Tongue (tissue), 3 donors: ENCODE measurements at places on chromosomes 16 and 17. TPM values are rescaled to one million over a fixed set of nuclear protein-coding genes. Genes with fewer than 3 reads are reported as not detected.

- no peak for DNase-seq
These were observed 6.4 kb upstream of the RAB40C start for GRCh38 chr16:583470-583814.

The NDUFB10 gene
- 155 TPM for total RNA-seq

The SNTB2 gene
- 63.9 TPM for total RNA-seq

The SETD1A gene
- total RNA-seq = 4.6 TPM

The C16orf86 gene
- 3.4 TPM for total RNA-seq

DNA sequence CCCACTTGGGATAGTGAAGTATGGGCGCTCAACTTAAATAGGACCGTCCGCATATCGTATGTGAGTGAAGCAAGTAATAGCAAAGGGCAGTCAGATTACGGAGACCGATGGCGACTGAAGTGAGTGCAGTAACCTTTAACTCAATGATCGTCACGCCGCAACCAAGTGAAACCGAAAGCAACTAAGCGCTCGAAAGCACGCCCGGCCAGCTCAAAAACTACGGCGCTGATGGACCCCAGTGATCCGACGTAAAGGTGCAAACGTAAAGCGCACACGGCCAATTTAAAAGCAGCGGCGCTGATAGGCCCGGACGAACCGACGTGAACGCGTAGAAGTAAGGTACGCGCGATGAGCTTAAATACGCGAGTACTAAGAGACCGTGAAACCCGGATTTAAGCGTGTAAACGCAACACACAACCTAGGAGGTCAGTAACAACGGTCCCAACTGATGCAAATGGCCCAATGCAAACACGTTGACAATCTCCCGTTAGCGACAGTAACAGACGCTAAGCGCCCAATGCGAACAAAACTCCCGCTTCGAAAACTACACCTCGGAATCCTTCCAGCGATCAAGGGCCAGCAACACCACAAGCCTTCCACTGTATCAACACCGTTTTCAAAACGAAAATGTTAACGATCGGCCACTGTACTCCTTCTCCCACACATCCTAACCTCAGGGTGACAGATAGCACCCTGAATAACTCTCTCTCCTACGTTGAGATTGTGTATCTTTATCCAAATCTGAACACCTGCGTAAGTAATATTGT lies 37.9 kb upstream of the ARL4D start:
- peak; percentile 98 for DNase-seq

DNA sequence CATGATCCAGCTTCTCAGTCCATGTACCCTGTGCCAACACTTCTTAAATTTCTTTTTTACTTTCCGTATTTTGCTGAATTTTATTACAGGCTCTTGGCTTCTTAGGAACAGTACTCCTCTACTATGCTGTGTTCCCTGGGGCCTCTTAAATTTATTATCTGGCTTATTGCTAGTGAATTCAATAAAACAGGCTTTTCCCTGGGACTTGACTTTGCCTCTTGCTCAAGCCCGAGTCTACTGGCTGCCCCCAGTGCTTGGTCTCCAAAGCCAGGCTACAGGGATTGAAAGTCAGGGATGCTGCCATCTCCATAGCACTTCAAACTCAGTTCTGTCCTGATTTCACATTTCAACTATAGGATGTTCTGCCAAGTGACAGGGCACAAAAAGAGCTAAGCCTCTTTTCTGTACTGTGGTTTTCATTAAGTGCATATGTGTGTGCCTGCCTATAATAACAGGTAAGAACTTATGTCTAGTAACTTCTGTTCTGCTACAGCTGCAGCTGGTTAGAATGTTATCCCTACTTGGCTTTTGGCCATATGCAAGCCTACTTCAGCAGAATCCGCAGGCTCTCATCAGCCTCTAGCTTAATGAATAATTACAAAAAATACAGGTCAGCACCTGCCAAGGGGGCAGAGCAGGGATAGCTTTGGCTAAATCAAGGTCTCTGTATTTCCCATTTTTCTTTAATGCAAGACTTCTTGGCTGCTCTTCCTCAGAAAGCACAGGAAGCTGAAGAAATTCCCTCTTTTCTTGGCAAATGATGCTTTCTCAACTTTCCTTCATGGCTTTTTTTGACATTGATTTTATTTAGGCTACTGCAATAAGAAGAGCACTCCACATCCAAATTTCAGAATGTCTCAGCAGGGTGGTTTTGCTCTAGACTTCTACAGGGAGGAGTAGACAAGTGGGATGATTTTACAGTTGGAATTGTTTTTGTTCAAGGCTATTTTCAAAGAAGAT lies 8.2 kb downstream of the FAM20A start:
- DNase-seq = peak; percentile 83

- peak; percentile 96 for DNase-seq
These were observed at the start of gene BBS2 for GRCh38 chr16:56519459-56520250. Gene BBS2 (minus strand): TSS chr16:56520024. CDS start chr16:56519862, 162 bp downstream.

The CDH13 gene
- total RNA-seq = 106 TPM

The TBC1D3H gene
- 2.8 TPM for total RNA-seq

DNA sequence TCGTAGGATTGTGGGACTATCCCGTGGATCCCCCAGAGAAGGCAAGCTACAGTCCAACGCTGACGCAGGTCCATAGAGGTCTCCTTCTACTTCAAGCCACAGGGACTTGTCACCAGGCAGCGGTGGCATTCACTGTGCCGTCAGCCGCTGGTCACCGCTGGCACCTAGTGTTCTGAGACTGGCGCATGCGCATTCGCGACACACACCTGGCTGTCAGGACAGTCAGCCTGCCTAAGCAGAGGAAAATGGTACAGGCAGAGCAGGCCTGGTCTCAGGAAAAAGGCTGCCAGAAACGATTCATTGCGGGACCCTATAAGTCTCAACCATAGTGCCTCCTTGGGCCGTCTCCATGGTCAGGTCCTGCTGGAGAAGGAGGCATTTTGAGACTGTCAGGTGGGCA lies 138.0 kb upstream of the WSB1 start:
- no peak for DNase-seq

The UTS2R gene
- total RNA-seq = 5.8 TPM

GRCh38 chr16:4814542-4815173 lies 12.2 kb upstream of the ROGDI start:
- DNase-seq = no peak

The GDPD3 gene
- total RNA-seq = 3.3 TPM

The KIF18B gene
- total RNA-seq = 3.6 TPM

DNA sequence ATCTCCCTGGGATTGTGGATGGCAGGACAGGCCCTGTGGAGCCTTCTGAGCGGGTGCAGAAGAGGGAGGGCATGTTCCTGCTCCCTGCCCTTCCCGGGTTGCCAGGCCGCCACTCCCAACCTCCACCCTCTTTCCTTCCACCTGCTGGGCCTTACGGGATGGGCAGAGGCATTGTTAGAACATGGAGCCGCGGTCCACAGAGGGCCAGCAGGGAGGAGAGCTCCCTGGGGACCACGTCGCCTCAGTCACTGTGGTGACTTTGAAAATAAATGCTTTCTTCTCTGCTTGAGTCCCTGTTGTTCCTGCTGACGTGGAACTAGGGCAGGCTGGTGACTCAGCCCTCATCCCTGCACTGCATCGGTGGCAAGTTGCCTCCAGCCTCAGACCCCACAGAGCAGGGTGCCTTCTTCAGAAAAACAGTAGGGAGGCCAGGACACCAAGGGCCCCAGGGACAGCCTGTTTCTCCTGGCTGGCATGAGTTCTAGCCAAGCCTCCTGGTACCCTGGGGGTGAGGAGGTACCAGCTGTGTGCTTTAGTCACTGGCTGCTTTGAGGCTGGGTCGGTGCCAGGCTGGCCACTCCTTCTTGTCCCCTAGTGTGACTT lies 224.9 kb downstream of the SEC14L1 start:
- DNase-seq = no peak

- no peak for DNase-seq
These were observed 608 bp upstream of the COX10 start for GRCh38 chr17:14068542-14069250.

The TNFRSF13B gene
- not detected for total RNA-seq

The PER1 gene
- 83.3 TPM for total RNA-seq

- DNase-seq = no peak
These were observed 1.5 kb downstream of the ZNF768 start for GRCh38 chr16:30524575-30525568.

DNA sequence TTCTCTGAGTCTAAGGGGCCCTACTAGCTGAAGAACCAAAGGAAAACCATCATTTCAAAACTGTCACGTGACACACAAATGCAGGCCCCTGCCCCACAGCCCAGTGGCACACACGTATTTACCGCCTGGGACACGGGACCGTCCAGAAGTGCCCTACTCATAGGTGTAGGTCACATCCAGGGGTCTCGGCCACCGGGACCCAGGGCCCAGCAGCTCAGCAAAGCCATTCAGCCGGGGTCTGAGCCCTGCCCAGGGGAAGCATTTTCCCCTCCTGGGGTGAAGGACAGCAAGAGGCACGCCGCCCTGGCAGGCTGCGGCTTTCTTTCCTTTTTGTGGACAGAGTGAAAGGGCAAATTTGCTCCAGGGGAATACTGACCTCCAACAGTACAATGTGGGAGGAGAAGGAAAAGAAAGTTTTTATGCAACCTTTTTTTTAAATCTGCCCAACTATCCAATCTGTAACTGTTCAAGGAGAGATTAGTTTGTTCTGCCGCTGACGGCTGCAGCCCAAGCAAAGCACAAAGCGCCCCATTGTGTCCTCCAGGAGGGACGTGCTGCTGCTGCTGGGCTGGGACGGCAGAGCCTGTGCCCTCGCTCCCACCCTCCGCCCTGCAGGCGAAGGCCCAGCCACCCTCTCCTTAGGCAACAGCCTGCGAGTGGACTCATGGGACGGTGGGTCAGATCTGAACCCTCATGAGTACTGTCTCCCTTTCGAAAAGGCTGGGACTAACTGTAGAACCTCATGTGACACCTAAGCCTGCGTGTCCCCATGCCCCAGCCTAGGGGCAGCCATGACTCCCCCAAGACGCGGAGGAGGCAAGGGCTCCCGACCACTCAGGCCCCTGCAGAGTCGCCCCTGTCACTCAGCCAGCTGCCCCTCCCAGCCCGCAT lies 21.3 kb downstream of the SLC7A5 start:
- DNase-seq = peak; percentile 84

DNA sequence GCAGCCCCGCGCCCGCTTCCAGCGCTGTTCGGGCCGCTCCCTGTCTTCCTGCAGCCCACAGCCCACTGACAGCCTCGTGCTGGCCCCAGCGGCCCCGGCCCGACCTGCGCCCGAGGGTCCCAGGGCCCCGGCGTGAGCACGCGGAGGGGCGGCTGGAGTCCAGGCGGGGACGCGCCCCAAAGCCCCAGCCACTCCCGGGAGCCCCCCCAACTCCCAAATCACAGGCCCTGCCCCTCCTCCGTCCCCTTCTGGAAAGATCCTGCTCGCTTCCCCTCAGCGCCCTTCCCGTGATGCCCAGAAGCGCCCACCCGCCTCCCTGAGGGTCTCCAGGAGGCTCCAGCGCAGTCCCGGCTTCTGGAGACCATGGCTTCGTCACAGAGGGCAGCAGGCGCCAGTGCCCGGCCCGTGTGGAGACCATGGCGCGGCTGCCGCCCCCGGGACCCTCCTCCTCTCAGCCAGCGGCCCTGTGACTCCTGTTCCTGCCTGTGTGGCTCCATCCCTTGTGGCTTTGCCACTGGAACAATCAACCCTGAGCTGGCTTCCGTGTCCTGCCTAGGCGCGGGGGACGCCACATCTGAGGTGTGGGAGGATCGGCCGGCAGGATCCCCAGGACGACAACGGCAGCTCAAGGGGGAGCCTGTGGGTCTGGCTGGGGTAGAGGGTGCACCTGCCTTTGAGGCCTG lies 3.9 kb downstream of the UTS2R start:
- no peak for DNase-seq

The CACNG1 gene
- total RNA-seq = 44.4 TPM

DNA sequence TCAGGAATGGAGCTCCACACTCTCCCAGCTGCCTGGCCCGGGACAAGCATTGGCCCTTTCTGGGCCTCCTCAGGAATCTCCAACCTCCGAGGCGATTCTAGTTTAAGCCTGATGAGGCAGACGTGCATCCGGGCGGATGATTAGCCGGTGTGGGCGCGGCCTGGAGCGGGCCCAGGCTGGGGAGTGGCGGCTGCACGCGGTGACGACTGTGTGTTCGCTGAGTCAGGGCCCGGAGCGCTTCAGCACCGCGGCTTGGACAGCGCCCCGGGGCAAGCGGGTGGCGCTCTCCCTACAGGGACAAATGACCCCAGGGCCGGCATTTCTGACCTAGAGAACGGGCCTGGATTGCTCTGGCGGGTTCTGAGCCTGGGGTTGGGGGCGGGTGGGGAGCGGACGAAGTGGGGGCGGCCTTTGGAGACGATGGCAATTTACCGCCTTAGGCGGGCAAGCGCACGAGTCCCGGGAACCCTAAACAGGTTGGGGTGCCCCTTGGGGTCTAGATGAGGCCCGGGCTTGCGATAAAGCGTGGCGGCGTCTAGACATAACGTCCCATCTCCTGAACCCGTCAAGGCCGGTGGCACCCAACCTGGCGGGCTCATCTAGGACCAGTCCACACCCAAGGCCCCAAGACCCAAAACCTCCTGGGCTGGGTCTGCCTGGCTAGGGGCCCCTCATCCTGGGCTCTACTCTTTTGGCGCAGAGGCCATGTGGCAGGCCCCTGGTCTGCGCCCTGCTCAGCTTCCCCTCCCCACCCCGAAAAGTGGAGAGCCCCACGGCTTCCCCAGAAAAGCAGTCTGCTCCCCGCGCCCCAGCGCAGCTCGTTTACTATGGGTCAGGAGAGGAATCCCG lies 22.3 kb upstream of the ZNHIT3 start:
- peak; percentile 79 for DNase-seq

DNA sequence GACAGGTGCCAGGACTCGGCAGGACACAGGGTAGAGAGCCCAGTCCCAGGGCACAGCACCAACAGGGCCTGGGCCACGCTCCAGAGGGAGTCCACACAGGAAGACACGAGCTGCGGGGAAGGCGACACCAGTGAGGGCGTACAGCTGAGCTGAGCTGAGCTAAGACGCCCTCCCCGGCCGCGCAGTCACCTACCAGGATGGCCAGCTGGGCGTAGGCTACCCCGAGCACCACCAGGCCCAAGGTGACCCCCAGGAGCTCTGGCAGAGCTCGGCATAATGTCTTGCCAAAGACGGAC lies 42.6 kb downstream of the TSC2 start:
- DNase-seq = no peak

- no peak for DNase-seq
These were observed 22.3 kb downstream of the RTN4RL1 start for GRCh38 chr17:2002767-2003329.

The RDM1 gene
- total RNA-seq = 1.6 TPM

The CRISPLD2 gene
- total RNA-seq = 40.8 TPM

The YBX2 gene
- total RNA-seq = 0.51 TPM

DNA sequence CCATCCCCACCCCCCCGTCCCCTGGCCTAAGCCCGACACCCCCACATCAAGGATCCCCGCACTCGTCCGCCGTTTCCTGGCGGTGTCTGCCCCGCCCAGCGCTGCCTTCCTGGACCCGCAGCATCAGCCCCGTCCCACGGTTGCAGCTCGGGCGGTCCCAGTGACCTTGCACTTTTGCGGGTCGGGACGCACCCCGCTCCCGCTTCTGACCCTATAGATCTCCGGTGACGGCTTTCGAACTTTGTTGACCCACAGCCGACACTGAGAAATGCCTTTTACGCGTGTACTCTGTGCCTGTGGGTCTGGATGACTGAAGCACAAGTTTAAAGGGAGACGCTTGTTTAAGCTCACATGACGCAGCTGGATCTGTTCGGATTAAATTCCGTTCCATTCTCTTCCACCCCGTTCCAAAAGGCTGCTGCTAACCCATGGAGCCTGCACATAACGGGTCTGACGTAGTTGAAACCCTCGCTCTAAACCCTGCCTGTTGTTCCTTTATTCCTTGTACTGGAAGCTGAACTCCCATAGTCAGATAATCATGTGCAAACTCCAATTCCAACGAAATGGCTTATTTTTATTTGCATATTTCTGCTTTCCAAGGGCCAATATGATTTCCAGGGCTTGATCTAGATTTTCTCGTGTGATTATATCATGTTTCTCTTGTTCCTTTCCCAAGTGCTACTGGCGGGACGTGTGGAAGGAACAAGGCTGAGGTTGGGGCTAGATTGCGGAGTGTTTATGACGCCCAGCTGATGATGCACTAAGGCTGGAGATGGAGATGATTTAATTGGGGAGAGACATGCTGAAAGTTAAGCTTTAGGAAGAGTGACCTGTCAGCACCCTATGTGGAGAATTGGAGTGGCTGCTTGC lies 834 bp downstream of the FLYWCH1 start:
- peak; percentile 81 for DNase-seq
